ENCODE measurements at places on chromosomes 11 and 22.

- DNase-seq: no peak
Observed at GRCh38 chr11:67626970-67627369, 2.8 kb downstream of the NUDT8 start.

- DNase-seq: no peak
Observed at GRCh38 chr11:97231231-97231630, 841.4 kb downstream of the JRKL start.

DNA sequence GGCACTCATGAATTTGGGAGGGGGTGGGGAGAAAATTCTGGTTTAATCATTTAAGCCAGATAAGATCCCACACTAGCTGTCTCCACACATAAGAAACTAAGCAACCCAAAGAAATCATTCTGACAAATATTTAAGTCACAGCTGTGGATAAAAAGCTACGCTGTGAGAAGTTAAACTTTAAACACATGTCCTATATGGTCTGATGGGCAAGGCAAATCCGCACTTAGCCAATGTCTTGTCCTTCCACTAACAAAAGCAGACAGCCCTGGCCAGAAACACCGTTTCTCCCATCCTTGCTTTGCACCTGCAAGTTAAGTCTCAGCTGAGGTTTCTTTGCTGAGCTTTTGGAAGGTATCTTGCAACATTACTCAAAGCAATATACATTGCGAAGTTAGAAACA is 68.0 kb downstream of the ETS1 start:
- DNase-seq: no peak

DNA sequence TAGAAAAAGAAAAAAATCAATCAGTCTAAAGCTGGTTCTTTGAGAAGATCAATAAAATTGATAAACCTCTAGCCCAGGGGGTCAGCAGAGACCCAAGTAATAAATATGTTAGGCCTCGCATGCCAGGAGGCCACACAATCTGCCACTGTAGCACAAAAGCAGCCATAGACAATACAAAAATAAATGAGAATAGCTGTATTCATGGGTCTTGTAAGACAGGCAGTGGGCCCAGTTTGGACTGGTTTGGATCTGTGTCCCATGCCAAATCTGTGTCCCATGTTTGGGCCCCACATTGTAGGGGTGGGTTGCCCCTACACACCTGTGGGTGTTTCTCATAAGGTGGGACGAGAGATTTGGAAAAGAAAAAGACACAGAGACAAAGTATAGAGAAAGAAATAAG is 6.6 kb upstream of the PLAAT4 start:
- no peak for DNase-seq

DNA sequence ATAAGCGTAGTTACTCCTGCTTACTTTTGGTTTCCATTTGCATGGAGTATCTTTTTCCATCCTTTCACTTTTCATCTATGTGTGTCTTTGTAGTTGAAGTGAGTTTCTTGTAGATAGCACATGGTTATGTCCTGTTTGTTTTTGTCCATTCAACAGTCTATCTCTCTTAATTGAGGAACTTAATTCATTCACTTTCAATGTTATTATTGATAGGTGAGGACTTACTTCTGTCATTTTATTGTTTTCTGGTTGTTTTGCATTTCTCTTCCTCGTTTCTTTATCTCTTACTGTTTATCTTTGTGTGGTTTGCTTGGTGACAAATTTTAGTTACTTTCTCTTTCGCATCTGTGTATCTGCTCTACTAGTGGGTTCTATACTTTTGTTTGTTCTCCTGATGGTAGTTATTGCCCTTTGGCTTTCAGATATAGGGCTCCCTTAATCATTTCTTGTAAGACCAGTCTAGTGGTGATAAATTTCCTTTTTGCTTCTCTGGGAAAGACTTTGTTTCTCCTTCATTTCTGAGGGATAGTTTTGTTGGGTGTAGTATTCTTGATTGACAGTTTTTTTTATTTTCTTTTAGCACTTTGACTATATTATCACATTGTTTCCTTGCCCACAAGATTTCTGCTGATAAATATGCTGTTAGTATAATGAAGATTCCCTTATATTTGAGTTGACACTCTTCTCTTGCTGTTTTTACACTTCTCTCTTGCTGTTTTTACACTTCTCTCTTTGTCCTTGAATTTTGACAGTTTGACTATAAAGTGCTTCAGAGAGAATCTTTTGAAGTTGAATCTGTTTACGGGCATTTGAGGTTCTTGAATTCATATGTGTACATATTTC is 9.0 kb upstream of the RAG1 start:
- no peak for DNase-seq

- no peak for DNase-seq
Observed at GRCh38 chr11:16027621-16028020, 328.7 kb downstream of the SOX6 start.

GRCh38 chr22:19654338-19654987 is 59.8 kb upstream of the SEPTIN5 start:
- no peak for DNase-seq

GRCh38 chr11:122833846-122834464 is 4.3 kb upstream of the CRTAM start:
- DNase-seq: no peak

DNA sequence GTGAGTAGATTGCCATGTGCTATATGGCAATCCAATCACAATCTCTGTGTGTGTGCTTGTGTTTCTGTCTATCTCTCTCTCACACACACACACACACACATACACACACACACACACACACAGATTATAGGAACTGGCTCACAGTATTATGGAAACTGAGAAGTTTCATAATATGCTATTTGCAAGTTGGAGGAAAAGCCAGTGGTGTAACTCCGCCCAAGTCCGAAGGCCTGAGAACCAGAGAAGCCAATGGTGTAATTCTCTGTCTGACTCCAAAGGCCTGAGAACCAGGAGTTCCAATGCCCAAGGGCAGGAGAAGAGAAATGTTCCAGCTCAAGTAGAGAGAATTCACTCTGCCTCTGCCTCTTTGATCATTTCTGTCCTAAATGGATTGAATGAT is 37.2 kb downstream of the GLYATL2 start:
- DNase-seq: no peak

GRCh38 chr22:31282748-31283468 is 9.4 kb downstream of the PIK3IP1 start:
- no peak for DNase-seq

GRCh38 chr11:74462009-74462408 is 5.3 kb downstream of the KCNE3 start:
- DNase-seq: no peak

GRCh38 chr11:31728432-31728831 is 82.7 kb downstream of the PAX6 start:
- DNase-seq: no peak

- no peak for DNase-seq
Observed at GRCh38 chr11:123624974-123625373, 29.4 kb downstream of the SCN3B start.

DNA sequence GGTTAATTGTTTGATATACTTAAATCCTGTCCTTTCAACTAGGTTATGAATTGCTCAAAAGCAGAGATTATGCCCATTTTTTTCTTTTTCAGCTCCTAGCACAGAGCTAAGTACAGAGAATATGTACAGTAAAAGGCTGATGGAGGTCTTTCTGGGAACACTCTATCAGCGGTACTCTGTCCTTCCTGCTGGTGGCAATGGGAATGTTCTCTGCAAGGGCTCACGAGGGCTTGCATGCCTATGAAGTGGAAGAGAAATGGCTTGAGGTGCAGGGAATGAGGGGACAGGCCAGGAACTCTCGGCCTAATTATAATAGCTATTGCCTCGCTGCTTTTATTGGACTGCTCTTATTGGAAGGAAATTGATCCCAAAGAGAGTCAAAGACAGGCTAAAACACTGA is 83.7 kb upstream of the RAB1B start:
- DNase-seq: no peak

GRCh38 chr11:1300569-1301187 is 8.8 kb downstream of the TOLLIP start:
- DNase-seq: no peak

GRCh38 chr11:35799655-35800054 is 137.1 kb downstream of the TRIM44 start:
- no peak for DNase-seq

GRCh38 chr11:107655602-107656001 is 56.3 kb downstream of the SLN start:
- no peak for DNase-seq

DNA sequence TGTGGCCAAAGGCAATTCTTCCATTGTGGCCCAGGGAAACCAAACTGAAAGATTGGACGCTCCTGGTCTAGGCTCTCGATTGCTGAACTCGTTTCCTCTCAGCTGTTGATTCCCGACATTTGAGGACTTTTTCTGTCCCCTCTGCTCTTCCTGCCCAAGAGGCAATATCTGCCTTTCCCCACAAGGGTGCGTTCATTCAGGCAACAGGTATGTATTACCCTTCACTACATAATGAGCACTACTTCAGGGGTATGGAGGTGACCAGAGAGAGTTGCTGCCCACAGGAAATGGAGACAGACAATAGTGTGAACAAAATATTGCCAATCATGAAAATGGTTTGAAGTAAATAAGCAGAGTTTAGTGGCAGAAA is 8.2 kb downstream of the PTH start:
- DNase-seq: peak; percentile 49

- no peak for DNase-seq
Observed at GRCh38 chr11:69663326-69663725, 11.8 kb downstream of the LTO1 start.

GRCh38 chr22:37151401-37151800 is 1.7 kb upstream of the IL2RB start:
- DNase-seq: no peak

DNA sequence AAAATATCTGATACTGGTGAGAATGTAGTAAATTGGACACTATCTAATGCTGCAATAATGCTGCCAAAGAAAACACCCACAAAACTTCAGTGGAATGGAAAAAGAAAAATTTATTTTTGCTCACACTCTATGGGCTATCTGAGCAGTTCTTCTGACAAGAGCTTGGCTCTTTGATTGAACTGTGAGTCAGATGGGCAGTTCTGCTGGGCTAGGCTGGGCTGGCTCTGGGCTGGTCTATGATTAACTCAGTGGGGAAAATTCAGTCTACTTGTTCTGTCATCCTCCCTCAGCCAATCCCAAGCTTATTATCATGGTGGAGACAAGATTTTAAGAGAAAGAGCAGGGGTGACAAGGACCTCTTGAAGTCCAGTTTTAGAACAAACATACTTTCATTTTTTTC is 1404.8 kb downstream of the LRRC4C start:
- no peak for DNase-seq

DNA sequence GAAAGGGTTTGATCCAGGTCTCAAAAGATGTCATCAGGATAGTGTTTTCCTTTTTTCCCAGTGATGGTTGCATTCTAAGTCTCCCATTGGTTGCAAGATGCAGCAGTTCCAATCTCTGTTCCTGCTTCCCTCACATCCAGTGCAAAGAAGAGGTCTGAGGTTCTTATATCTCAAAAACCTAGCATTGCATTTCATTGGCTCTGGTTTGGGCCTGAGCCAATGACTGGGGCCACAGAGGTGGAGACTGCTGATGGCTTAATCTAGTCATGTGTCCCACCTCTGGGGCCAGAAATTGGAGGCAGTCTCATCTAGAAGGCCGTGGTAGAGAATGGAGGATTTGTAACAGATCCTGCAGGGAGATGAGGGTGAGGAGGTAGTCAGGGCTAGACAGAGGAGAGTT is 13.2 kb upstream of the MICAL2 start:
- DNase-seq: no peak

DNA sequence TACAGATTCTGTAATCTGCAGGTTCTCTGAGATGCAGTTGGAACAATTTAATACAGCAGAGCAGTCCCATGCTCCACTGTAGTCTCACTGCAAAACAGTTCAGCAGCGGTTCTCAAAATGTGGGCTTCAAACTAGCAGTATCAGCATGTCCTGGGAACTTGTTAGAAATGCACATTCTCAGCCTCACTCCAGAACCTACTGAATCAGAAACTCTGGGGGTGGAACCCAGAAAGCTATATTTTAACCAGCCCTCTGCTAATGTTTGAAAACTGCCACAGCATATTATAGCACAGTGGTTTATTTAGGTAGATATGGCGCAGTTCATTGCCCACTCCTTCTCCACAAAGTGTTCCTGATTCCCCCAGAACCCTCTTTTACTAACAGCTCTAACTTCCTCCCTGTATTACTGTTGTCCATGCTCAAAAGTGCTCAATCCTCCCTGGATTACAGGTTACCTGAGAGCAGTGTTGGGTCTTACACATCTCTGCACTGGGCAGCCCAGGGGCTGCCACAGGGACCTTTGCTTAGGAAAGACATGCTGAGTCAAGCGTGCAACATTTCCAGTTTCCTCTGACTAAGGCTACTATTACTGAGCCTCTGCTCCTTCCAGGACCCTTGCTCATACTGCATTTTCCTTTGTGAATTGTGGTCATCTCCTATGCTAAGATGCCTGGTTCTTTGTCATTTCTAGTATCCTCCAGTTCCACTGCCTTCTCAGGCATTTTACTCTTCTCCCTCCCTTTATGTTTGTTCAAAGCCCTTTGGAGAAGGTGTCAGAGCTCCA is 7.7 kb upstream of the DGAT2 start:
- DNase-seq: peak; percentile 37

DNA sequence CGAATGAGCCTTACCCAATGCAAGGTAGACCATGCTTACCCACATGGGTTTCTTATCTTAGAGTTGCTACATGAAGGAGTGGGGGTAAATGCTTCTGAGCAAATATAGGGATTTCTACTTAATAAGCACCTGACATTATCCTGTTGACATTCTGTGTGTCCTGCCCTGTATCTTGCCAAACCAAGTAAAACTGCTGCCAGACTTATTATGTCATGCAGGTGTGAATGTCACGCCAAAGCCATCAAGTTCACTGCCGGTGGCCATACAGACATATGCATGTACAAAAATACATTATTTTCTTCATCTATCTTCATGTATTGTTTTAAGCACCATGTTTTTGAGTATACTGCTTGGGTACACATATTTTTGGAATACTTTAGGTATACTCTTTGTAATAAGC is 70.2 kb downstream of the NOX4 start:
- DNase-seq: no peak
